ENCODE measurements at places on chromosomes 4 and X.

DNA sequence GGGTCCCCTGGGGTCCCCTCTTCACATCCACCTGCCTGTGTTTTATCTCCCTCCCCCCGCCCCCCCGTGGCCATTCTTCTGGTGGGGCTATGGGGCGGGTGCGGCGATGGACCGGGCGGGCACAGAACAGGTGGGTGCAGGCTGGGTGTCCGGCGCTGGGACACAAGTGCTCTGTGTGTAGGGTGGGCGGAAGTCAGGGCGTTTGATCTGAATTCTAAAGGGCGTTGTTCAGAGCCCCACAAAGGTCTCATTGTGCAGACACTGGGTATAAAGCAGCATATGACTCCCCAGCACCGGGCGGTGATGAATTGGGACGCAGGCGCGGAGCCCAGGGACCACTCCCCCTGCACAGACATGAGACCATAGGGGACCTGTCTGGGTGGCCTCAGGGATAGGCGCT is at the start of gene GJB1:
GJB1 (plus strand) TSS at position 296 of the 400 bp plus-strand sequence. CDS start 484 bp downstream, outside the sequence.
- no peak for DNase-seq

- no peak for DNase-seq
Measured at GRCh38 chr4:8394061-8394519, 46.4 kb downstream of the ACOX3 start.

GRCh38 chr4:108533245-108533844 is 87.0 kb upstream of the RPL34 start:
- DNase-seq, result no peak

DNA sequence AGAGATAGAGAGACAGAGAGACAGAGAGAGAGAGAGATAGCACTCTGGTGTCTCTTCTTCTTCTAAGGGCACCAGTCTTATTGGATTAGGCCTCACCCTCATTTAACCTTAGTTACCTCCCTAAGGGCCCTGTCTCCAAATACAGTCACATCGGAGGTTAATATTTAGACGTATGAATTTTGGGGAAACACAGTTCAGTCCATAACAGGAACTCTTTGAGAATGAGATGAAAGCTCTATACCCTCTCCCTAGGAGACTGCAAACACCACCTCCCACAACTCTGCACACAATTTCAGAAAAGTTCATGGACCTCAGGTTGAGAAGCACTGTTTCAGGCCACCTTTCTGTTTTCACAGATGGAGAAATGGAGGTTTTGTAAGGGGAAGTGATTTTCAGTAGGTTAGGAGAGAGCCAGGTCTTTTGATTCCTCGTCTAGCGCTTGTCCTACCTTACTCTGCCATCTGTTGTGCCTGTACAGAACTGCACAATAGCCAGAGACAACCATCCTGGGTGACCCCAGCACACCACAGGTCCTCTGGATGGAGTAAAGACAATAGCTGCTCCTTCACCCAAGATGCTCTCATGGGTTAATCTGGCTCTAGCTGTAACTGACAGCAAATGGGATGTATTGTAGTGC is 16.9 kb upstream of the LOC101059915 start:
- DNase-seq, result no peak

DNA sequence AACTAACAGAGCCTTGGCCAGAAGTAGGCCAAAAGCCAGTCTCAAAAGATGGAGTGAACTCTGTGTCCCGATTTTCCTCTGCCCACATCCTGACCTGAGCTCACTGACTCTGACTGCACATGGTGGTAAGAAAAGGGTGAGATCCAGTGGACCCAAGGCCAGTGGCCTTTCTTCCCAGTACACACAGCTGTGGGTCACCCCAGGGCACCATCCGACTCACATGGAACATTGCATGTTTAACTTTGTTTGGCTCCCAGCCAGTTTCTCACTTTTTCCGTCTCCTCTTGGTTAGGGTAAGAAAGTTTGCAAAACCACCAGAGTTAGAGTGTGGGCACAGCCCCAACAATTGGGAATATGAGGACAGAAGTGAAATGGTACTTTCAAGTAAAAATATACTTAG is 69.8 kb downstream of the GAB1 start:
- DNase-seq, result no peak

DNA sequence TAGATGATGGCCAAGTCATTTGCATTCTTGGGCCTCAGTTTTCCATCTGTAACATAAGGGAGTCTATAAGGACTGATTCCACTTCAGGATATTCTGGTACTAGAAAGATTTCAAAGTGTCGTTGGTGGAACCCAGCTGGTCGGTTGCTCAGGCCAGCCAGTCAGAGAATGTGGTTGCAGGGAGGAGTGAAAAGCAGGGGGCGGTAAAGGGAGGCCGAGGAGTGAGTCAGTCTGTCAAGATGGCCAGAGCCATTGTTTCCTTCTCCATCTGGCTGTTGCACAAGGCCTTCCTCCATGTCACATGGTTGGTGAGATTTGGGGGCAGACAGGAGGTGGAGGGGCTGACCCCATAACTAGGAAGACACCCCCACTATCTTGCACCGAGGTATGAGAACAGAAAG is 38.2 kb downstream of the STARD8 start:
- no peak for DNase-seq

GRCh38 chr4:16908377-16909021 is 10.1 kb upstream of the LDB2 start:
- no peak for DNase-seq

DNA sequence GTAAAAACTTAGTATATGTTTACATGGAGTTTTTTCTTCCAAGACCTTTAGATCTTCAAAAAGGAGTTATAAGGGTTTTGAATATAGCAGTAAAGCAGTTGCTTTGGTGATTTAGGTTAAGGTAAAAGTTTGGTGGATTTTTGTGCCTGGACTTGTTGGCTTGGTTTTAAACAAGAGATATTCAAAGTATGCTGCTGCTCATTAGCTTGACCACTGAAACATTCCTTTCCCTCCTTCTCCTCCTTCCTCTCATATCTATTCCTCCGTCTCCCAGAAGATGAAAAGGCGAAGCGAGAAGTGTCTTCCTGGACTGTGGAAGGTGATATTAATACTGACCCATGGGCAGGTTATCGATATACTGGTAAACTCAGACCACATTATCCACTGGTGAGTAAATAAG is 38.4 kb downstream of the METAP1 start:
- no peak for DNase-seq

DNA sequence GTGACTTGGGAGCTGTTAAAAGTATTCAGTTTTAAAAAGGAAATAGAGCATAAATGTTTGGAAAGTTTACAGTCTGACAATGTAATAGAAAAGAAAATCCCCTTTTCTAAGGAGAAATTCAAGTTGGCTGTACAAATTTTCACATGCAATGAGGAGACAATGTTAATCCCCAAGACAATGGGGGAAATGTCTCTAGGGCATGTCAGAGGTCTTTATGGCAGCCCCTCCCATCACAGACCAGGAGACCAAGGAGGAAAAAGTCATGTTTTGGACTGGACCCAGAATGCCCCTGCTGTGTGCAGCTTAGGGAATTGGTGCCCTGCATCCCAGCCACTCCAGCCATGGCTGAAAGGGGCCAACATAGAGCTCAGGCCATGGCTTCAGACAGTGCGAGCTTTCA is 831.1 kb upstream of the ADGRL3 start:
- DNase-seq, result no peak

DNA sequence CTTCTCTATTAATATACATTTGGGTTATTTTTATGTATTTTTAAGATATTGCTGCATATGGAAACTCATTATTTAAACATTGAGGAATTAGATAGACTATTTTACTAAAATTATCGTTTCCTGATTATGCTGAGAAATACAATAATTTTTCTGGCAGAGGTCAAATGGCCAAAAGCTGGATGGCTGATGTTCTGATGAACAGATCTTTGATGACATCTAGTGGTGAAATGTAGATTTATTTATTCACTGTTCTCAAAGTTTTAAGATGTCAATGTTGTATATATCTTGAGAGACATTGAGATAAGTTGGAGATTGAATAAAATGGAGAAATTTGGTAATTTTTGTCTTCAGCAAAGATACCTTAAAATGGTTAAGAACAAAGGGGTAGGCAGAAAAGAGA is 96.2 kb downstream of the UGT8 start:
- peak; percentile 6 for DNase-seq

GRCh38 chr4:139454111-139455045 is at the start of gene RAB33B:
TSS of gene RAB33B (plus strand) at chr4:139454121. CDS start at chr4:139454196, 75 bp downstream.
- DNase-seq, result no peak

GRCh38 chrX:40104630-40104984 is 6.8 kb upstream of the BCOR start:
- no peak for DNase-seq

GRCh38 chr4:78020677-78021076 is 36.4 kb upstream of the FRAS1 start:
- DNase-seq, result no peak

- DNase-seq, result no peak
Measured at GRCh38 chr4:168486912-168487281, 6.6 kb upstream of the DDX60L start.

Data from GM04504 (cell line).